Frontal cortex (tissue), 4 donors: ENCODE measurements at places on chromosomes 11 and 22.

- no peak for DNase-seq
Observed at GRCh38 chr22:25025491-25026400, 73.2 kb downstream of the KIAA1671 start.

GRCh38 chr11:127733552-127733951, 733.0 kb upstream of the KIRREL3 start:
- no peak for DNase-seq

DNA sequence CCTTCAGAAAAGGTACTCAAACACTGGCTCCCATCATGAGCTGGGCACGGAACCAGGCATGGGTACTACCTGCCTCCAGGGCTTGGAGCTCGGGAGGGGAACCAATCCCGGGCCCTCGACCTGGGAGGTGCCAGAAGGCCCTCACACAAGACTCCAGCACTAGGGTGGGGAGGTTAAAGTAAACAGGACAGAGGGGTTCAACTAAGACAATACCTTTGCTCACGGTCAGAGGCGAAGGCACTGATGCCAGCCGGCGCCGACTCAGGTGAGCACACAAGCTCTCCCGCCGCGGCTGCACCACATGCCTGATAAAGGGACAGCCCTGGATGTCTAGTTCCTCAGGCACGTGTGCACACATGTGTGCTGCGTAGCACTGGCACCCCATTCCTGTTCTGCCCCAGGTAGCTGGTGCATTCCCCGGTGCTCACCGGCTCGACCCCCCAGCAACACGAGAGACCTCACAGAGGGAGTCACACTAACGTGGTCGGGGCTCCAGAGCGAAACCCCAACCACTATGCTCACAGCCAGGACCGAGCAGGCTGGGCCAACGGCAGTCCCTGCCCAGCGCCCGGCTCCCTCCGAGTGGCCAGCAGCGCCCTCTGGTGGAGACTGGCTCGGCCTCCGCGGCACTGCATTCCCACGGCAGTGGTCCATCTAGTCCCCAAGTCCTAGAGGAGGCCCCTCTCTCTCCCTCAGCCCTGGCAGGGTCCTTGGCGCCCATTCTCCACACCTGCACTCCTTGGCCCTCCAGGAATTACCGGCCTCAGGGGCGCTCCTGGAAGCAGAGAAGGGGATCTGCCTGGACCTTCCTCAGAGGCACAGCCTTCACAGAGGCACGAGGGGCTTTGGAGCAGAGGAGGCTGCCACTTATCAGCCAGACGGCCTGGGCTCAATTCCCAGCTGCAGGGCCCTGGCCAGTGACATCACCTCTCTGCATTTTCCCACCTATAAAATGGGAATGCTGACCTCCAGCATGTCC, 28.8 kb upstream of the MOB2 start:
- peak; percentile 92 for DNase-seq

GRCh38 chr11:13772223-13773046, 104.0 kb downstream of the FAR1 start:
- no peak for DNase-seq

GRCh38 chr11:127448101-127448500, 447.5 kb upstream of the KIRREL3 start:
- DNase-seq, result no peak
